Dermis blood vessel endothelial cell (primary cell): ENCODE measurements at places on chromosomes 16 and 17. TPM values are rescaled to one million over a fixed set of nuclear protein-coding genes. Genes with fewer than 3 reads are reported as not detected.

Gene LRRC75A
- total RNA-seq: 2.6 and 4.5 TPM in 2 replicates

Gene TVP23A
- not detected in 2 replicates for total RNA-seq

Gene PRR14
- total RNA-seq: 8.0 and 14.4 TPM in 2 replicates

Gene LGALS9B
- not detected in 2 replicates for total RNA-seq

Gene NPIPB6
- not detected in 2 replicates for total RNA-seq

Gene TAT
- not detected in 2 replicates for total RNA-seq

Gene SOCS3
- total RNA-seq: 46.4 and 130 TPM in 2 replicates

Gene ABCA10
- total RNA-seq: 0.51 and 0.88 TPM in 2 replicates

Gene CHD9NB
- 0.65 and 1.9 TPM in 2 replicates for total RNA-seq

Gene ACSM2B
- 0.19 and 0.34 TPM in 2 replicates for total RNA-seq

Gene TAC4
- not detected in 2 replicates for total RNA-seq

Gene EPN3
- total RNA-seq: under 0.01 TPM in 1 of 2 replicates, not detected in the other

Gene CACNA1H
- 0.05 and 0.17 TPM in 2 replicates for total RNA-seq

Gene HNF1B
- total RNA-seq: 0.05 and 0.34 TPM in 2 replicates

Gene TBC1D3K
- total RNA-seq: not detected in 2 replicates

Gene SRL
- 0.37 and 0.51 TPM in 2 replicates for total RNA-seq

Gene CDK5R1
- total RNA-seq: 1.4 and 1.9 TPM in 2 replicates

Gene NXPH3
- total RNA-seq: 3.9 and 4.0 TPM in 2 replicates

Gene P2RX5
- total RNA-seq: 0.23 and 0.51 TPM in 2 replicates

Gene GSDMA
- total RNA-seq: not detected in 2 replicates

Gene TCAP
- total RNA-seq: 0.60 and 0.68 TPM in 2 replicates

Gene MEOX1
- total RNA-seq: 0.05 and 1.4 TPM in 2 replicates

Gene SHBG
- 0.51 TPM in 1 of 2 replicates, not detected in the other for total RNA-seq

Gene ITGB3
- total RNA-seq: 116 and 150 TPM in 2 replicates

Gene CRYM
- not detected in 2 replicates for total RNA-seq

Gene HEATR9
- total RNA-seq: not detected in 2 replicates

Gene LPO
- total RNA-seq: under 0.01 TPM in 1 of 2 replicates, not detected in the other

Gene CD79B
- total RNA-seq: 2.1 and 5.1 TPM in 2 replicates

Gene FBXO39
- total RNA-seq: 3.7 and 4.3 TPM in 2 replicates
